ENCODE measurements at places on chromosomes 7 and 10.

- DNase-seq, result no peak
These were observed 71.2 kb upstream of the DUSP5 start for GRCh38 chr10:110426294-110427181.

- no peak for DNase-seq
These were observed 16.5 kb downstream of the CYP3A43 start for GRCh38 chr7:99844328-99844727.

GRCh38 chr10:59108886-59109288, 67.6 kb upstream of the PHYHIPL start:
- no peak for DNase-seq

DNA sequence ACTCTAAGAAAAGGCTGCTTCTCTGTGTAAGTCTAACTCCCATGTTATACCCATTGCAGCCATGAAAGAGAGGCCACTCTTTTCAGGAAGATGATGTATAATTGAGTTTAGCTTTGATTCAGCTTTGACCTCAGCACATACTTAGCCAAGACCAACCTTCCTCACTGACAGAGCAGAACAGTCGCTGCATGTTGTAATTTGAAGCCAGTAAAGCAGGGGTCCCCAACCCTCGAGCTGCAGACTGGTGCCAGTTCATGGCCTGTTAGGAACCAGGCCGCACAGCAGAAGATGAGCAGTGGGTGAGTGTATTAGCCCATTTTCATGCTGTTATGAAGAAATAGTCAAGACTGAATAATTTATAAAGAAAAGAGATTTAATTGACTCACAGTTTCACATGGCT, 223.9 kb downstream of the GPR158 start:
- no peak for DNase-seq

GRCh38 chr10:106957823-106958588, 206.5 kb downstream of the SORCS1 start:
- DNase-seq, result peak; percentile 55

DNA sequence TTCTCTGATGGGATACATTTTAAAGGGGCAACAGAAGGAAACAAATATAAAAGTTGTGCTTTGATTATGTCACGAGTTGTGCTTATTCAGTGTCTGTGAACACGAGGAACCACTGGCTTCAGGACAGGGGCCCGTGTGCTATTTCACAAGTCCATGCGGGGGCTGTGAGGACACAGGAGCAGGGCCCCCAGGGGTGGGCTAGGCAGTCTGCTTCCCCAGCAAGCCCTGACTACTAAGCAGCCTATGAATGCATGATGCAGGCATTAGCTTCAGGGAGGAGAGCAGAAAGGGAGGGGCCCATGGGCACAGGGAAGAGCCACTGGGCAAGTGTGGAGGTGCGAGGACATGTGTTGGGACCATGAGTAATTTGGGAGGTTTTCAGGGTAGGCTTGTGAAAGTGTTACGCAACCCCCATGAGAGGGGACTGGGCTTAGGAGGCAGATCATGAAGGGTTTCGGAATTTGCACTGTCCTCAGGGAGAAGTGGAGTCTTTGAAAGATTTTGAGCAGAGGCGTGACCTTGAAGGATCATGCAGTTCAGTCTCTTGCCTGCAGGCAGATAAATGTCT, 424.9 kb downstream of the CALN1 start:
- no peak for DNase-seq

GRCh38 chr10:816958-817357, 114.5 kb downstream of the LARP4B start:
- DNase-seq, result no peak

- no peak for DNase-seq
These were observed 534.0 kb downstream of the DNAJB6 start for GRCh38 chr7:157870644-157871290.

DNA sequence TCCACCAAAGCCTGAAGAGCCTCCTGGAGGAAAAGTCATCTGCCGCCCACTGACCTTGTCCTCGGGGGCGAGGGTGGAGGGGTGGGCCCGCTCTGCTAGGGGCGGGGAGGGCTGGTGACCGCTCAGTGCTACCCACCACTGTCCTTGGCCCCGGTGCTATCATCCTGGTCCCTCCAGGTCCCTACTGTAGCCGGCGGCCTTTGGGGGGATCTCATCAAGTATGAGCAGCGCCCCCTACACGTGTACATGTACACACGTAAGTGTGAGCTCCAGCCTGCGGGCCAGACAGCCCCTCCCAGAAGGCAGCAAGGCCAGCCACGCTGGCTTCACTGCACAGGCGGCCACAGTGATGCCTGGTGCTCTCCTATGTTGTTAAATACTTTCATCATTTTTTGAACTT, 19.6 kb downstream of the TTYH3 start:
- DNase-seq, result no peak

DNA sequence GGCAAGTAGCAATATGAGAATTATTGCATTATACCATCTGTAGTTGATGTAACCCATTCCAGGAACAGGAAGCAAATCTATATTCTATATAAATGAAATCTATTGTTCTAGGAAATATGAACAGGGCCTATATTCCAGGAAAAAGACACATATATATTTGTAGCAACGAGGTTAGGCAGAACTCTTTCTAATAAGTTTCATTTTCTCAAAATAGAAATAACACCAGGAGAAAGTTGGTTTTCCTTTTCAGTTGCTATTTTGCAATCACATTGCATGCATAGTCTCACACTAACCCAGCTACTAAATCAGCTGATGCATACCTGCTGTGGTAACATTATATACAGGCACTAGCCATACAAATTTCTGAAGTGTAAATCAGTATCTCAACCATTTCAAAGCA, 6.2 kb upstream of the IFIT2 start:
- DNase-seq, result peak; percentile 25

GRCh38 chr10:72024596-72024995, 60.4 kb downstream of the CHST3 start:
- DNase-seq, result no peak

- no peak for DNase-seq
These were observed 353.6 kb downstream of the PTEN start for GRCh38 chr10:88216976-88217375.

- no peak for DNase-seq
These were observed 16.3 kb upstream of the BAMBI start for GRCh38 chr10:28661035-28661434.

GRCh38 chr10:30431435-30431911, 2.5 kb upstream of the MAP3K8 start:
- no peak for DNase-seq

GRCh38 chr7:833601-834258, 1.5 kb downstream of the SUN1 start:
- DNase-seq, result no peak

- no peak for DNase-seq
These were observed 36.7 kb downstream of the IRF5 start for GRCh38 chr7:128974241-128974934.

DNA sequence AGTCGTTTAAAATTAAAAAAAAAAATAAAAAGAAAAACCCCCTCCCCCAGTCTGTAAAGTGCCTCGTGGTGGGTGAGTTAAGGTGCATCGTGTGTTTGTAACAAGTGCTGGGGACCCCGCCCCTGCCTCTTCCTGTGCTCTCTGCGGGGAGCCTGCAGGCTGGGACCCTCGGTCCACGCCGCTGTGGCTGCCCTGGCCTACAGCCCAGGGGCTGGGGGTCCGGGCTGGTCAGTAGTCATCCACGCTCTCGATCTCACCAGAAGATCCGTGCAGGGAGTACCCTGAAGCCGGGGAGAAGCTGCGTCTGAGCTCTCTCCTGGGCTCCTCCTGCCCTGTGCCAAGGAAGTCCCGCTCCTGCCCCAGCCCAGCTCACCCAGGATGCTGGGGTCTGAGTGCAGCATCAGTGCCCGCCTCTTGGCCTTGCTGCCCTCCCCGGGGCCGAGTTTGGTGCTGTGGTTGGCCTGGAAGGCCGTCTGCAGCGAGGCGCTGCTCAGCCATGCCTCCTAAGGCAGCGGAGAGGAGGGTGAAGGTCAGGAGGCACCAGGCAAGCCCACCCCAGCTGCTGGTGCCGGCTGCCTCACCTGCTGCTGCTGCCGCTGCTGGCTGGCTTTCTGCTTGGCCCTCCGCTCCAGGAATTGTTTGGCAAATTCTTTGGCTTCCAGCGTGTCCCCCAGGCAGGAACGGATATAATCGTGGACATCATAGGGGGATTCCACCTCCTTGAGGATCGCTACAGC, 8.1 kb downstream of the GNB2 start:
- no peak for DNase-seq

DNA sequence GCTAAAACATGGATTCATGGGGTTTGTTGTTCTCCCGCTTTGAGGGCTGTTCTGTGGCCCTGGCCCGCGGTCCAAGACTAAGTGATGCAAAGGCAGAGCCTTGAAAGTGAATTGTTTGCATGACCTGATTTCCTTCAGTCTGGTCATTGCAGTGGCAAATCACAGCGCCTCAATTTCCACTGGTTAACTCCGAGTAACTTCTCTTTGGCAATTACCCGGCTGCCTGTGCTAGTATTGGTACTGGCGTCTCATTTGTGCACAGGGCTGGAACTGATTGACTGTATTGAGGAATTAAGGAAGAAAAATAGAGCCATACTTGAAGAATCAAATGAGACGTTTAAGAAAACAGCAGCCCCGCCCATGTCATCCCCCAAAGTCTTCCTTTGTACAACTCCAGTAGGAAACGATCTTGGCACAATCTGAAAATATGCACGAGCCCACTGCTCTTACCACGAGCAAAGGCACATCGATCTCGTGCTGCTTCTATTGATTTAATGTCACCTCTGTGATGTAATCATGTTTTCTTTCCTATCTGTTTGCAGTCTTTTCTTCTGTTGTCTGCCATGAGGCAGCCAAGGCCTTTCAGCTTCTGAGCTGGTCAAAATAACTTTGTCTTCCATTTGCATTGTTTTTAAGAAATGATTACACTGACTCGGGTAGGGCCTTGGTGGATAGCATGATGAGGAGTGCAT, 60.6 kb upstream of the SHH start:
- DNase-seq, result no peak

DNA sequence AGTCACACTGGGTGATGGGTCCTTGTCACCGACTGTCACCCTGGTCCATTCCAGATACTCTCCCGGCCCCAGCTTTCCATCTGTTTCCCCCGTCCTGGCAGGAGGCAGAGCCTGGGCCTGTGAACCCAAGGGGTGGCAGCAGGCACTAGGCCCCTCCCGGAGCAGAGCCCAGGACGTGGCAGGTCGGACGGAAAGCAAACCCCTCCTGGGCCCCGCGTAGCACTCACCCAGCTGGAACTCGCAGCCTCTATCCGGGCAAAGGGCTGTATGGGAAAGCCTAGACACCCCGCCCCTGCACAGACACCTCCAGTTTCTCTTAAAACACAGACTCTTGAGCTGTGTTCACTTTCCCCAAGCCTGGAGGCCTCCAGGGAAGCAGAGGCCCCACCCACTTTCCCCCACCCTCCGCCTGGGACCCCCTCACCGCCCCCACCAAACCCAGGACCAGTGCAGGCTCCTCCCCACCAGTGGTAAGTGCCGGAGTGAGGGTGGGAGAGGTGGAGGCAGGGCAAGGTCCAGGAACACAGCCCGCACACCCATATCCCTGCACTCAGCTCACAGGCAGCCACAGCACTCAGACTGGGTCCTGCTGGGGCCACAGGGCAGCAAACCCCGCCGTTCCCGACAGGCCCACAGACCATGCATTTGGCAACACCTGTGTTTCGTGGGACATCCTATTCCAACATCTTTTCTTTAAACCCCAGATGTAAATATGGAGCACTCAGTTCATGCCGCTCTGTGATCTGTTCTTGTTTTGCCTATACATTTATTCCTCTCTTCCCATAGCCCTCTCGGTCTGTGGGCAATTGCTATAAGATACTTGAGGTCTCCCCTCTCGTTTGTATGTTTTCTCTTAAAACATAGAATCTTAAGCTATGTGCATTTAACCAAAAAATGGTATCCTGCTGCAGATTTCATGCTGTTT, 98.2 kb upstream of the PDGFA start:
- DNase-seq, result no peak

- DNase-seq, result peak; percentile 67
These were observed 1.0 kb upstream of the AVPI1 start for GRCh38 chr10:97687785-97688781.

DNA sequence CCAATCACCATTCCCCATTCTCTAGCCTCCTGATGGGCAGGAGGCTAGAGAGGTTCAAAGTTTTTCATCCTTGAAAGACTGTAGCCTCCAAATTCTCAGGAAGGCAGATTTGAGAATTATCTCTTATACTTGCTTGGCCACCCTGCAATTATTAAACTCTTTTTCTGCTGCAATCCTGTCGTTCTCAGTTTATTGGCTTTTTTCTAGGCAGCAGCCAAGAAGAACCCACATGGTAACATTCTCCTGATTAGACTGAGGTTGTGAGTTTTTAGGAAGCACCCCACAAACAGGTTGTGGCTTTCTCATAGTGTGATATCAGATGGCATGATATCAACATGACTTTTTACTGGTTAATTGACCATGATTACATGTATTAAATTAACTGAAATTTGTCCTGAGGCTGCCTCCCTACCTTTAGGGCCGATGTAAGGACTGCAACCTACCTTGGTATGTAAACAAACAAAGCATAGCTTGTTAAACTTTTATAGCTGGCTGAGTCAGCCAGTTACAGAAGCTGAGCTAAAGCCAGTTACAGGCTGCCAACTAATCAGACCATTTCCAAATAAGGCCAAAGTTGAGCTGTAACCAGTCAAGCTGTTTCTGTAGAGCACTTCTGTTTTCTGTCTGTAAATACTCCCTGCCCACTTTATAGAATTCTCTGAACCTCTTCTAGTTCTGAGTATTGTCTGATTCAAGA, 3.2 kb upstream of the ZNF248 start:
- no peak for DNase-seq

GRCh38 chr10:23630376-23630775, 191.5 kb downstream of the OTUD1 start:
- DNase-seq, result no peak

GRCh38 chr10:94062611-94063010, 68.9 kb downstream of the PLCE1 start:
- DNase-seq, result no peak

DNA sequence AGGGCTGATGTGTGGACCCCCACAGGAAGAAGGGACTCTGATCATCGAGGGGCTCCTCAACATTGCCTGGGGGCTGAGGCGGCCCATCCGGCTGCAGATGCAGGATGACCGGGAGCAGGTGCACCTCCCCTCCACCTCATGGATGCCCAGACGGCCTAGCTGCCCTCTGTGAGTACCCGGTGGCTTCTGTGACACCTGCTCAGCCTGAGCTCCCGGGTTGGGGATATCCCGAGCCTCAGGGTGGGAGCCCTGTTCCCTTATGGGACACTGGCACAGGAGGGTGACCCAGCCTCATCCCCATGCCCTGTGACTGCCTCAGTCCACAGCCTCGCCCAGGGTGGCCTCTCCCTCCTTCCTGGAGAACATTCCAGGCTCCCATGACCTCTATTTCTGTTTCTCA, 3.9 kb upstream of the DEPP1 start:
- DNase-seq, result no peak

GRCh38 chr10:61455656-61456055, 2.5 kb upstream of the TMEM26 start:
- no peak for DNase-seq

- DNase-seq, result no peak
These were observed 46.3 kb downstream of the TAS2R16 start for GRCh38 chr7:122949186-122949585.

- DNase-seq, result no peak
These were observed 74.2 kb downstream of the RAB18 start for GRCh38 chr10:27578316-27578715.

Measured in pons (tissue), 1 donor.